ENCODE measurements at places on chromosomes 12 and 14. TPM values are rescaled to one million over a fixed set of nuclear protein-coding genes. Genes with fewer than 3 reads are reported as not detected.
A peak's percentile ranks its signal among the peaks of the same experiment; 100 is the strongest.

Gene CIROP
- not detected for total RNA-seq

DNA sequence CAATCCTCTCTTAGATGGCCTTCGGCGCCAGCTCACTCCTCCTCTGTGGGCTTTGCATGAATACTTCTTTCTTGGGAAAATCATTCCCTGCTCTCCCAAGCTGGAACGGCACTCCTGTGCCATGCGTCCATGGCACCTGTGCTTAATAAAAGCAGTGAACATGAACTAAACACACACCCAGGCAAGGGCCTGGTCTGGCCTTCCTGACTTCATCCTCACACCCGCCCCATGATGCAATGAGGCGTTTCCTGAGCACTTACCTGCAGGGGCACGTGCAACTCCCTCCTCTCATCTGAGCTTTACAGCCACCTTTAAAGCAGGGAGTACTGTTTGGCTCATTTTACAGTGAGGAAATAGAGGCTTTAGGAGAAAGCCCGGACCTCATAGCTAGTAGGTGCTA, 219.8 kb downstream of the SLC41A2 start:
- H3K4me3 ChIP-seq, result no peak overlapping the region
- H3K36me3 ChIP-seq, result no peaks in the 10 kb centered on the region
- H3K27ac ChIP-seq, result no peak overlapping the region
- H3K27me3 ChIP-seq, result no peaks in the 10 kb centered on the region

DNA sequence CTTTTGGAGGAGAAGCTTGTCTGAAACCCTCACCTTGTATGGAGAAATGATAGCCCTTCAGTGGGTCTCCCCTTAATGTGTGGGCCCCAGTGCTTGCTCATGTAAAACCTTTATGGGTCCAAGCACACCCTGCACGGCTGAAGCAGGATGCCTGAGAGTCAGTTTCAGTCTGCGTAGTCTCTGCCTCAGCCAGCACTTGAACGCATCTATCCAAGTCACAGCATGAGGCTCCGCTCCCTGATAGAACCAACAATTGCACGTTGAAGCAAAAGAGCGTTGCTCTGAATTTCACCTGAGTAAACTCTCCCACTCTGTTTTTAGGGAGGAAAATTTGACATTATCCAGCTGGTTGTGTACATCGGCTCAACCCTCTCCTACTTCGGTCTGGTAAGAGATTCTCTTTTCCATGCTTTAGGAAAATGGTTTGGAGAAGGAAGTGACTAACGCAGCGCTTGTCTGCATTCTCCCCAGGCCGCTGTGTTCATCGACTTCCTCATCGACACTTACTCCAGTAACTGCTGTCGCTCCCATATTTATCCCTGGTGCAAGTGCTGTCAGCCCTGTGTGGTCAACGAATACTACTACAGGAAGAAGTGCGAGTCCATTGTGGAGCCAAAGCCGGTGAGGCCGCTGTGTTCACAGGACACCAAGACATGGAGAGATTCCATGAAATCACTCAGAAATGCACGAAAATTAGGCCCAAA, 33.0 kb upstream of the P2RX4 start:
- no peak overlapping the region for H3K4me3 ChIP-seq
- H3K4me1 ChIP-seq, result no peaks in the 10 kb centered on the region
- H3K36me3 ChIP-seq, result no peaks in the 10 kb centered on the region
- H3K27me3 ChIP-seq, result no peaks in the 10 kb centered on the region
- DNase-seq, result no peak
- H3K27ac ChIP-seq, result no peak overlapping the region

DNA sequence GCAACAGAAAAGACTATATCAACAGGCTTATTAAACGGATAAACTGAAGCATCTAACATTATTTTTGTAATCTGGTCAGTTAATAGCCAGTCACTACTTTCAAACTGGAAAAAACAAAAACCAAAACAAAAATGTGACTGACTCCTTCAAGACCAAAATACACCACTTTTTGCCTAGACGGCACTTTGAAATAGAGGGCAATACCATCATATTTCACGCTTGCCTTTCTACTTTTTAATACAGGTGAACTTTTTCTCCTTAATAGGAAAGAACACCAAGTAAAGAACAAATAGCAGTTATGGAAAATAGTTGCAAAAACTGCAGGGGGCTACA, 550 bp upstream of the NUP107 start:
- H3K4me3 ChIP-seq, result peak overlapping the region; percentile 96
- DNase-seq, result no peak
- peaks cover 11% of the 10 kb centered on the region for H3K36me3 ChIP-seq
- no peaks in the 10 kb centered on the region for H3K27me3 ChIP-seq
- peak overlapping the region; percentile 85 for H3K27ac ChIP-seq

DNA sequence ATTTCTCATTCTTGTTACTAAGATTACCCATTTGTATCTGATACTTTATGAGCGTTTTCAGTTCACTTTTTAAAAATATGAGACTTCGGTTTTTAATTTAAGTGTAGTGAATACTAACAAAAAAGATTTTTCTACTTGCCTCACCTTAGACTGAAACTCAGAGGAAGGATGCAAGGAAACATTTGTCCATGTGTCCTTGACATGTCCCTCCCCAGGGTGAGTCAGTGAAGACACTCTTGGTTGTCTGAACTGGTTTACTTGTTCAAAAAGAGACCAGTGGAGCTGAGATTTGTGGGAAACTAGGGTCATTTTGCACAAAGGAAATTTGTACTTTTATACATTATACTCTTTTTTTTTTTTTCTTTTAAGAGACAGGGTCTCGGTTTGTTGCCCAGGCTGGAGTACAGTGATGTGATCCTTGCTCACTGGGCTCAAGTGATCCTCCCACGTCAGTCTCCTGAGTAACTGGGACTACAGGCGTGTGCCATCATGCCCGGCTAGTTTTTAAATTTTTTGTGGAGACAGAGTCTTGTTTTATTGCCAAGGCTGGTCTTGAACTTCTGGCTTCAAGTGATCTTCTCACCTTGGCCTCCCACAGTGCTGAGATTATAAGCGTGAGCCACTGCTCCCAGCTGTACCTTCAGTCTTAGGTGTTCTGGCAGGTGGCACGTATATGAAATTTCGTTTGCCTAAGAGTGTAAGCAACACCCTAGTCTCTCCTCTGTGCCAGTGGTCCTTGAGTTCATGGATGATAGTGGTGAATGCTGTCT, 56.7 kb downstream of the PPFIBP1 start:
- H3K27me3 ChIP-seq, result no peaks in the 10 kb centered on the region
- no peak overlapping the region for H3K4me3 ChIP-seq
- no peak for DNase-seq
- H3K36me3 ChIP-seq, result peaks cover 3% of the 10 kb centered on the region
- peak overlapping the region; percentile 89 for H3K27ac ChIP-seq

All from left ventricle myocardium inferior (tissue), 1 donor.